ENCODE measurements at places on chromosomes 3 and 15. TPM values are rescaled to one million over a fixed set of nuclear protein-coding genes. Genes with fewer than 3 reads are reported as not detected.

The GJD2 gene
- total RNA-seq, result 0.54 TPM

The ZBTB47 gene
- total RNA-seq, result 20.5 TPM

The CLRN1 gene
- not detected for total RNA-seq

The ZMYND10 gene
- total RNA-seq, result not detected

The PCSK6 gene
- total RNA-seq, result 0.13 TPM

The CHST13 gene
- not detected for total RNA-seq

The TRH gene
- total RNA-seq, result 0.49 TPM

The MED12L gene
- 4.4 TPM for total RNA-seq

The NRROS gene
- 18.6 TPM for total RNA-seq

The GOLGA6L7 gene
- total RNA-seq, result not detected

The OSBPL10 gene
- 61.0 TPM for total RNA-seq

DNA sequence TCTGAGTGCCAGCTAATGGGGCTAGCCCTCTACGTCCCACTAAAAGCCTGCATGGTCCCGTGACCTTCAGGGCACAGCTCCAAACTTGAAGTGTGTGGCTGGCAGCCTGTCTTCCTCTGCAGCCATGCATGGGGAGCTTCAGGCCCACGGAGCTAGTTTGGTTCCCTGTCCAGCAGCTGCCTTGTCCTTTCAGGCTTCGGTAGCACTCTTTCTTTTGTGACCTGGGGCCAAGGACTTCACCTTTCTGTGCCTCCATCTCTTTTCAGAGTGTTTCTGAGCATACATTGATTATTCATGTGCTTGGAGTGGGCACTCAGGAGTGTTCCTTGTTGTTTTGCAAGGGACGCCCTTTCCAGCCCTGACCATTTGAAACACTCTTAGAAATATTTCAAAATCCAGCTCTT is 155.2 kb downstream of the DNAJB8 start:
- DNase-seq, result no peak

GRCh38 chr3:58607816-58608215 is 30.6 kb upstream of the FAM107A start:
- no peak for DNase-seq

DNA sequence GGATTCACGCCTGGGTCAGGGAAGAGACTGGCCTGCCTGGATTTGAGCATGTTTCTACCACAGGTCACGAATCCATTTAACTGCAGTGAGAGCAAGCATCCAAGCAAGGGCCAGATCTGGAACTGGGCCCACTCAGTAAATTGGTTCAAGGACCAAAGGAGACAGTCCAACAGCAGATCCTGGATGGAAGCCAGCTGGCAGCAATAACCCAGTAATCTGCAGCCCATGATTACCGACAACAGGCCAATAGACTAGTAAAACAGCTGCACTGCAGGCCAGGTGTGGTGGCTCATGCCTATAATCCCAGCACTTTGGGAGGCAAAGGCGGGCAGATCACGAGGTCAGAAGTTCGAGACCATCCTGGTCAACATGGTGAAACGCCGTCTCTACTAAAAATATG is 11.8 kb downstream of the SAMD7 start:
- DNase-seq, result no peak

DNA sequence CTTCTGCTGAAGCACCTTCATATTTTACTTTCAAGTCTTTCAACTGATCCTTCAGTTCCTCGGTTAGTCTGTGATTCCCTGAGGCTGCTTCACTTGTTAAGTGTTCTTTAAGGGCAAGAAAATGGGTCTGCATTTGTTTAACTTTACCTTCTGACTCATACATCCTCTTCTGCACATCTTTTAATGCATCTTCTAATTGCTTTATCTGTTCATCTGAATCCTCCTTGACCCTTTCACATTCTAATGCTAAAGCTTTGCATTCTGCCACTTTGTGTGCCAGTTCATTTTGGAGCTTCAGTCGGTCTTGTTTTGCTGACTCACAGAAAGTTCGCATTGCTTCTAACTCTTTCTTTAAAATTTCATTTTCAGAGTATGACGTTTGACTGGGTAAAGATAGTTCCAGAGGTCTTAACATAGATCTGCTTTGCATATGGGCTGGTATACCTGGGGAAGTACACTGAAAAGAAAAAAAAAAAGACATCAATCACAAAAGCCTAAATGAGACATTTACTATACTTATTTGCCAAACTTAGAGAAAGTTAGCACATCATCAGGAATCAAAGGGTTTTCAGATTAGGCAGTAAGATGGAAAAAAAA is 94.3 kb downstream of the UACA start:
- DNase-seq, result no peak

- no peak for DNase-seq
Observed at GRCh38 chr15:70420086-70420947, 322.6 kb upstream of the TLE3 start.

DNA sequence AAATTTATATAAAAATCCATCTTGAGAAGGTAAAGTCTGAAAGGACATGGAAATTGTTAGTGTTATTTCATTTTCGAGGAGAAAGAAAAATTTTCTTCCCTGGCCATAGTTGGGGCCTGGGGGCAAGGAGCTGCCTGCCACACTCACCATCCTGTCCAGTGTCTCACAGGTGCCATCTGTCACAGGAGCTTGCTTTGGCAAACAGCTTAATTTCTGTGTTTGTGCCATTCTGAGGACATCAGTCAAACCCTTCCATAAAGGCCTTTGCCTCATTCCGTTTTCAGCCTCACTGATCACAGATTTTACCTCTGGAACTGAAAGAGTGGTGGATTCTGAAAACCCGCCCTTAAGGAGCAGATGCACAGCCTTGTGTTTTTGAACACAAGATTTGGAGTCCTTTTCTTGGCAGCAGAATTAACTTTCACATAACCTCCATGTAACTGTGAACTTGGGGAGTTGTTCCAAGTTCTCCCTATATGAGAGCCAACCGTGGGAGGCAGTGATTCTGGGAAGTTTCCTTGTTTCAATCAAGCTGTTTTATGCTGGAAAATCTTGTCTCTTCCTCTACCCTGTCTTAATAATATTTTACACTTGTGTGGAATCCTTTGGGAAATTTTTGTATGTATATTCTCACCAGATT is 254.7 kb downstream of the CACNA2D3 start:
- no peak for DNase-seq

DNA sequence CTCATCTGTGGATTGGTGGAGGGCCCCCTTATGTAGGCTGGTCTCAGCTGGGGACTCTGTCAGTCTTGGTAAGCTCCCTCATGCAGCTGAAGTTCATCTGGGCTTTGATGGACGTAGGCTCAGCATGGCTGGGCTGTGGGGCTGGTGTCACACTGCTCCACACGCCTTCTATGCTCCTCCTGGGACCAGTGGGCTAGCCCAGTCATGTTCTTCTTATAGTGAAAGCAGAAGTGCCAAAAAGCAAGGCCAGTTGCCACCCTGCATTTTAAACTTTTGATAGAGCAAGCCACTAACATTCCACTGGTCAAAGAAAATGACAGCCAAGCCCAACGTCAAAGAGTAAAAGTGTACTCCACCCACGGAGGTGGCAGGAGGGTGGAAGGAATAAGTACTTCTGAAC is 165.5 kb downstream of the MEX3B start:
- no peak for DNase-seq

DNA sequence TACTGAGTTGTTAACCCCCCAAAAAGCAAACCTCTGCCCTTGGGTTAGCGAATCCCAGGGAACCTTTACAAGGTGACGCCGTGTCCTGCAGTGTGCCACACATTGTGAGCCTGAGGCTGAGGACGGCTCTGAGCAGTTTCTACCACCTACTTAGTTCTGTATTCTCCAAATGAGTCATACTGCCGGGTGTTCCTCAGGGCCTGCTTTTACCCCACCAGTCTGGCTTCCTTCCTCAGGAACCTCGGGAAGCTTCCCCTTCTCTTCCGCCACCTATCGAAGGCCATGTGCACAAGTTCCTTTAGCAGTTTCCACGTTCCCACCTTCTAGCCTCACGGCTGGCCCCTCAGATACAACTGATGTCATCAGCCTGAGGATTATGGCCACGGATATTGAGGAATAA is 384.0 kb upstream of the TPM1 start:
- DNase-seq, result no peak

DNA sequence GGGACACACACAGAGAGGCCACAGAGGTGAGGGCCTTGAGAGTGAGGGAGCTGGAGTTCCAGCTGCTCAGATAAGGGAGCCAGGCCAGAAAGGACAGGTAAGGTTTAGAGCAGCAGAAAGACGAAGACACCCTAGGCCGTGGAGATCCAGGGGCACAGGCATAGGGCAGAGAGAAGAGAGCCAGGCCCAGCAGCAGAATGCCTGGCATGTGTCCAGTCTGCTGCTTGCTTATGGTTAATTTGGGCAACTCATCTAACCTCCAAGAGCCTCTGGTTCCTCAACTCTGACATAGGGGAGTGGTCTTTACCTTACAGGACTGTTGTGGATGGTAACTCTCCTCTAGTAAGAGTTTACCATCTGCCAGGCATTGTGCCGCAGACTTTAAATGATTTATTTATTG is 35.9 kb downstream of the STARD5 start:
- DNase-seq, result no peak
